ENCODE measurements at places on chromosomes 3 and 15.

DNA sequence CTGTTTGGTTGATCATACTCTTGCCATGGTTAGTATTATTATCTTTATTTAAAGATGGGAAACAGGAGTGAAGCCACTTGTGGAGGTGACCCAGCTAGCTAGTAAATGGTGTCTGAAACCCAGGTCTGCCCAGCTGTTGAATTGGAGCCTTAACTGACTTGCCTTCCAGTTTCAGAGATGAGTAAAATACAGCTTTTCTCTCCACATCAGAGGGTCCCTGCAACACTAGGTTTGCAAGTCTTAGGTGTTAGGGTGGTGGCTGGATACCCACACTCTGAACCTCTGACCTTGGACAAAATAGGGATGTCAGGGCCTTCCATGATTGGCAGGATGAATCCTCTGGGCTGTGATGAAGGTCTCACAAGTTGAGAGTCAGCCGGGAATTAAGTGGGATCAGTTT lies 4.1 kb downstream of the FLNB start:
- no peak for DNase-seq

DNA sequence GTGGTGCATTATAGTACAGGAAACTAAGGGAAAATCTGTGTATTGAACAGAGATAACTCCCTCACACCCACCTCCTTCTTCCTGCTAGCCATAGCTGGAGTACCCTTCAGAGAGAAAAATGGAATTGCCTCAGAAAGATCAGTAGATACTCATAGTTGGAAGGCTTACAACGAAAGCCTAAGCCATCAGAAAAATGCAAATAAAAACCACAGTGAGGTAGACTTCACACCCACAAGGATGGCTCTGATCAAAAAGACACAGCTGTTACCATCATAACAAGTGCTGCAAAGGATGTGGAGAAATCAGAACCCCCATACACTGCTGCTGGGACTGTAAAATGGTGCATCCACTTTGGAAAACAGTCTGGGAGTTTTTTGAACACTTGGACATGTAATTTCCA lies 7.4 kb upstream of the DLG1 start:
- peak; percentile 59 for DNase-seq

GRCh38 chr3:10757021-10757820 lies 58.8 kb upstream of the SLC6A11 start:
- DNase-seq: peak; percentile 59

DNA sequence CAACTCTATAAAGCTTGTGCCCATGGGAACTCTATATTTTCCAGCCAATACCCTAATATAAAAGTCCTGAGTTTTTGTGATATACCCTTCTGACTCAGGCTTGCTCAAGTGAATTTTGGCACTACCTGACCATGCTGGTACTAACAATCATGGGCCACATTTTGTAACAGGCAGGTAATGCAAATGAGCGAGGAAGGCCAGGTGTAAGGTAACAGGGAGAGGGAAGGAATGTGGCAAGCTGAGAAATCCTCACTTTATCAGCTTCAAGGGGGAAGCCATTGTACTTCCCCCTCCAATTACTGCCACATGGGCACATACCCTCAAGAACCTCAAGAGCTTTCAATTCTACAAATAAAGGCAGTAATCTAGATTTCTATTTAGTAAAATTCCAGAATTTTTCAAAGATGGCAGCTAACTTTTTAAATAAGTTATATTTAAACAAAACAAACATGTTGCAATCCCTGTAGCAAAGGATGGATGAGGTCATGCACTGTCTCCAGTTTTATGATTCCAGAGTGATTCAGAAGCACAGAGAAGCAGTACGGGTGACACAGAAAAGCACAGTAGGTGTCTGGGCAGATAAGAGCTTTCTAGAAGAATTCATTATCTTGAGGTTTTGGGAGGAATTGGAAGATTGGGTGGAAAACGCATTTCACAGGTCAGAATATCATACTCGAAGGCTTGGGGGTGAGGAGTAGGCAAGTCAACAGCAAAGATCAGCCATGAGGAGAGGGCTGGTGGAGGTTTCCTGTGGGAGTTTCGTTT lies 87.6 kb downstream of the FOXP1 start:
- DNase-seq: peak; percentile 52

GRCh38 chr3:146948186-146948585 lies 343.0 kb upstream of the PLSCR5 start:
- no peak for DNase-seq

DNA sequence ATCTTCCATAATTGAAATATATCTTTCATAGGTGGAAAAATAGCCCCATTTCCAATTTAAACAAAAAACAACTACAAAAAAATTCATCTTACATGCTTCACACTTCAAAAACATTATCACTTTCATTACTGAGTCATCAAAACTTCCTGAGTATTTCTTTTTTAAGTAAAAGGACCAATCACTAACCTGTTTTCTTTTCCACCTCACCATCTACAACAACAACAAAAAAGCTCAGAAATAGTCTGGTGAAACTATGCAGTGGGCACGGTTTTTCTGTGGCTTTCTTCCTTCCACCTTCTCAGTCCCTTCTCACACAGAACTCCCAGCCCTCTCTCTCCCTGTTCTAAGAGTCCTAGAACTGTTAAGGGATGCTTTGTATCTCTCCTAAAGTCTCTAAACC lies 20.3 kb upstream of the TNIK start:
- peak; percentile 43 for DNase-seq

DNA sequence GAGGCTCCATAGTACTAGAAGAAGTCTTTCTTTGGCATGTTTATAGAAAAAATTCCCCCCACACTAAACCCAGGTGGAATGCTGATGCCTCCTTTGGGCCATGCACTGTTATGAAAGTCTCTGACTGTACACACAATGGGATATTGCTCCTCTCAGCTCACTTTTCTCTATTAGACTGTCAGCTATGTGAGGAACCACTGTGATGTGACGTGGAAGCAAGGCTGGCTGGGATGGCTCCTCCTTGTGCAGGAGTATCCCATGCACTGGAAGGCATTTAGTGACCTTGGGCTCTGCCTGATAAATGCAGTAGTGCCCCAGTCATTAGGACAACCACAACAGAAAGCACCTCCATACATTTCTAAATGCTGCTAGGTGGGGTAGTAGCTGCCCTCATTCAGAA lies 5.7 kb upstream of the FRMD4B start:
- no peak for DNase-seq

DNA sequence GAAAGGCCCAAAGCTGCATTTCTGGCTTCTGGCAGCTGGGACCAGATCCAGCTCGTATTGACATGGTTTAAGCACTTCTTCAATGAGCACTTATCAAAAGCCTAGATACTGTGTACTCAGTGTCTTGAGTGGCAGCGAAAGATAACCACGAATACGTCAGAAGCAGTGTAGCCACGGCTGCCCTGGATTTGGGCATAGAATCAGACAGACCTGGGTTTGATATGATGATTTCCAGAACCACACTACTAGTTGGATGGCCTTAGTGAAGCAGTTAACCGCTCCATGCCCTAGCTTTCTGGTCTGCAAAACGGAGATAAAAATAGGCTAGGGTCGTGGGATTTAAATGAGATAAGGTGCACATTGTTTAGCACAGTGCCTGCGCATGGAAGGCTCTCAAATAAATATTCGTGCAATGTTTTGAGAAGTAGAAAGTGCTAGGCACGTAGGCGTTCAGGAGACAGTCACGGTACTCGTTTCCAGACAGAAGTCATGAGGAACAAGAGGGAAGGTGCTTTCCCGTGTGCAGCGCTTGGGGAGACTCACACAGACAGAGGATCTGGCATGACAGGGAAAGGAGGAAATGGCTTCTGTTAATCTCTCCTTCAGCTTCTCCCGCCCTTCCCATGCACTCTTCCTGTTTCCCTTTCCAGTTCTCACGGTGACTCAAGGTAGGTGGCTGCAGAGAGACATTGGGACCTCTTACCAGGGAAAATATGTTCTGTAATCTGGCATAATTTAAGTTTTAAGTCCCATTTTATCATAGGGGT lies 70.3 kb downstream of the CCNL1 start:
- DNase-seq: peak; percentile 38

DNA sequence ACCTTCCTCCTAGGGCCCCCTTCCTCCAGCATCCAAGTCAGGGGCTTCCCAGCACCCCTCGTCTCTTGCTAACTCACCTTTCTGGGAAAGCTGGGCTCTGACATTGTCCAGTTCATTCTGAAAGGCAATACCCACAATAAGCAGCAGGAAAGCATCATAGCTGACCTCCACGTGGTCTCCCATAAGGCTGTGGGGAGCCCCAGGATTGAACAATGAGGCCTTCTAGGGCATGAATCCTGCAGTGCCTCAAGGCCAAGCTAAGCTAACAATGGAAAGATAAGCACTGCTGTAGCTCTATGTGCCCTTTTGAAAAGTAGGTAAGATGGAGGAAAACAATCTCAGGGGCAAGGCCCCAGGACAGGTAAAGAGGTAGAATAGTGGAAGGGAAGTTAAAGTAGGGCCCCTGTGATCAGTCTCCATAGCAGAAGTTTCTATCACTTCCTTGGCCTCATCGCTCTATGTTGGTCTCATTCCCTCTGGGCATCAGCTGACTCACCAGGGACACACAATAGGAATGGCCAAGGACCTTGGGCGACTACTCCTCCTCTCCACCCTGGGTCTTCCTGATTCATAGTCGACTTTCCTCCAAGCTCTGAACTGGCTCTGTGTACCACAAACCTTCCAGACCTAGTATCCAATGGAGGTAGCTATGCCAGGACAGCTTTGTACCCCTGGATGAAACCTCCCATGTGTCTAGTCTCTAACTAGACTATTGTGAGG lies 11.7 kb downstream of the TRAIP start:
- no peak for DNase-seq

GRCh38 chr3:63631670-63632069 lies 20.8 kb upstream of the SNTN start:
- DNase-seq: no peak

DNA sequence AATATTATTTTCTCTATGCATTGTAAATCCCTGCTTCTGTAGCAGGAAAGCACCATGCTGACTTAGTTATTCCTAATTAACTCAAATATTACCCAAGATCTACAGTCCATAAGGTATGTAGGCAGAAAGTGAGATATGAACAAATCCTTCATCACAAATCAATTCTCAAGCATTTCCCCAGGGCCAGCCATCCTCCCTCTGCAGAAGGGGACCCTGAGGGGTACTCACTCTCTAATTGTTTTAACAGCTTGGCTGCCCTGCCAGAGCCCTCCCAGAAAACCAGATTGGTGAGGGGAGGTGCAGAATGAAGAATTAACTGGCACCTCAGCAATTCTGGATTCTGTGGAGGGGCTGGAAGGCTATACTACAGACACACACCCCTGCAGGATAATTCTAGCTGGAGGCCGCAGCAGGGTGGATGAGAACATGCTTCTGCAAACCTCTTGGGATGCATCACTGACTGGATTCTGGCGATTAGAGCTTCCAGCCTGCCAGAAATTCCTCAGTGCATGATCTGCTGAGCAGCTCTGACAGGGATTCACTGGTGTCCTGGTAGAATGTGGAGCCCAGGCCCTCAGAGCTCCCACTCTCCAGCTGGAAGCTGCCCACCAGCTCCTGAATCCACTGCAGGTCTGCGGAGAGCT lies 88.6 kb upstream of the HERC1 start:
- DNase-seq: no peak

DNA sequence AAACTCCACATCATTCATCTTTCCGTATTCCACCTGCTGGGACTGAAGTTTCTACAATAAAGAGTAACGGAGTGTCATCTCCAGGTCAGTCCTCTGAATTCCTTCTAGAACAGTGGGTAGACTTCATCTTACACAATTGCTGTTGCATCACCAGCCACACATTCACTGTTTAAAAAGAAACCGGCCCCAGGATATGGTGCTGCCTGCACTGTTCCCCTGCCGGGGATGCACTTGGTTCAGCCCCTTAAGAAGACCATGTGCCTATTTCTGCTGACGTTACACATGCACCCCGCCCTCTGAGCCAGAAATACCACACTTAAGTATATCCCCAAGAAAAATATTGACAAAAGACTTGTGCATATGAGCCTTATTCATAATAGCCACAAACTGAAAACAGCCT lies 233.4 kb downstream of the FEZF2 start:
- no peak for DNase-seq

DNA sequence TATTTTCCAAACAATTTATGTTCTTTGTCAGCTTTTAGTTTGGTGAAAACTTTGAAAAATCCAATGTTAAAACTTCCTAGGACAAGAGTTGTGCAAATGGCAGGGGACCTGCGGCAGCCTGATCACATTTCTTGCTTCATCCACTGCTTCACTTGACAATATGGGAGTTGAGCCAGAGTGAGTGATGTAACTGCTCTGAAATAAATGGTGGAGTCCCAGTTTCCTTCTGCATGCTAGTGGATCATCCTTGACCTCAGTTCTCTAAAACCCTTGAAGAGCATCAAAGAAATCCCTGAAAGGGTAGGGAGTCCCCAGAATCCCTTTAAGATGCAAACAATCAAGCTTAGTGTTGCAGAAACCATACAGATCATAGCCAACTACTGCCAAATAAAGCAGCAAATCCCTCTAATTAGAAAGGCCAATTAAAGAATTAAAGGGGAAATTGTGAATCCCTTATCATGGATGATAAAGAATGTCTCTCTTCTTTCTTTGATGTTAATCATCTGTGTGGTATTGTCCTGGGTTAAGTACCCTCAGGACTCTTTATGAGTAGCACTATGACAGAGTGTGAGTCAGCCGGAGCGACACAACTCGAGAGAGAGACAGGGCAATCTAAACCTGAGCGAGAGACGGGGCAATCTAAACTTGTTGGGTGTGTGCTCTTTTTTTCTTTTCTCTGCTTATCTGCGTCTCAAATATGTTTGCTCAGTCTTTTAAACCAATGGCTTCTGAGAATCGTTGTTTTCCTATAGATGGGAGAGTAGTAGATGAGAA lies 41.8 kb upstream of the GAP43 start:
- no peak for DNase-seq

GRCh38 chr15:87345961-87346360 lies 910.6 kb downstream of the NTRK3 start:
- DNase-seq: no peak

DNA sequence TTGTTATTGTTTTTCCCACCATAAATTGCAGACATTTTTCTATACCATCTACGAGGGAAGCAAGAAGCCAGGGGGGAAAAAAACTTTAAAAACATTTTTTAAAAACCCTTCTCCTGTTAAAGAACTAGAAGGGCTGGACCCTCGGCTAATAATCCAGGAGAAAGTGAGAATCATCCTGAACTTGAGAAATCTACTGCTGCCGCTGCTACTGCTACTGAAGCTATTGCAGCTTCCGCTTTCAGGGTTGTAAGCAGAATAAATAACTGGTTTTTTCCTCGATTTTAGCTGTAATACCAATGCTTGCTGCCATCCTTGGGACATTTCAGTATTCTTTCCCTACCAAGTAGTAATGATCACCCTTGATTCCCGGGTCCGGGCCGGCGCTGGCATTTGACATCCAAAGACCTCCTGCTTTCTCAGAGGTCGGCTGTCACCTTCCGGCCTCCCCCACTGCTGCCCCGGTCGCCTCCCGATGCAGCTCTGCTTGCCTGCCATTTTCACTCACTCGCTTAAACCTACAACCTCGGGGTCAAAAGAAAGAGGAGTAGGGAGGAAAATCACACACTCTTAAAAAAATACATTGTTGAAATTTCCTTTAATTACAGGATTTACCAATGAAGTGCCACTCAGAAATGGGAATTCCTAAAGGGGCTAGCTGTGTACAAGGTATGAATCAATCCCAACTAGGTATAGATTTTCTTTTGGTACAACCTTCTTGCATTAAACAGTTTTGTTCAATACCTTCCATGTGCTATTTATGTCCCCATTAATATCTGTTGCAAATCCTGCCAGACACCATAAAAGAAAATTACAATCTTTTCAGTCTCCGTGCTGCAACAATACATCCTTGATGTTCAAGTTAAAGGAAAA lies 674 bp upstream of the MECOM start:
- no peak for DNase-seq

Data from activated CD4-positive, alpha-beta T cell treated with anti-CD3 and anti-CD28 coated beads, Interleukin-2, Interleukin-4, amounts not matched to agents 100 ng/mL and 50 ng/mL, durations not matched to agents 16 hours and 8 hours (primary cell).